ENCODE measurements at places on chromosomes 12 and 14.

- no peak for DNase-seq
Observed at GRCh38 chr12:49947593-49948226, 2.8 kb upstream of the AQP2 start.

DNA sequence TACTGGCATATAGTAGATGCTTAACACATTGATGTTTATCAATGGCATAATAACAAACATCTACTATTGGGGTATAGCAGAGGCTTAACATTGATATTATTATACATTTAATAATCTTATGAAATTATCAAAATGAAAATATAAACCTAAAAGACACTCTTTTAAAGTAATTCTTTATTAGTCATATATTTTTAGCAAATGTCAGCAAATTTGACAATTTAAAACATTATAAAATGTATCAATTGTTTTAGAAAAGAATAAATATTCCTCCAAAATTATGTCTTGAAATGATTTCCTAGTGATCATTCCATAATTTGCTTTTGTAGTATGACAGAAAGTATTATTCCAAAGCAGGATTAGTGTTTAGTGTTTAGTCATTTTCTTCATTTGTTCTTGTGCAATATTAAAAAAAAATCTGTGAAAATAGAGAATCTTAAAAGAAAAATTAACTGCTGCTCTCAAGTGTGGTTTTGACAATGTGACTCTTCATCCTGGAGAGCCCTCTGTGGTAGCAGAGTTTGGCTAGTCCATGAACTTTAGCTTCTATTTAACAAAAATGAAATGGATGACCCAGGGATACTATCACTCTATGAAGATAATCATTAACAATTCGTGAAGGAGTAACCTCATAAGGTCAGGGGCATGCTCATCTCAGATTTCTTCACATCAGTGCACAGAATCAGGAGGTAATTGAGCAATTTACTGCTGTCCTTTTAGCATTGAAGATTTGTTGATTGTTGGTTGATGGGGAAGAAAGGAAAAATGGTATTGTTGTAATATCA lies 1018.5 kb downstream of the LRFN5 start:
- DNase-seq: no peak

DNA sequence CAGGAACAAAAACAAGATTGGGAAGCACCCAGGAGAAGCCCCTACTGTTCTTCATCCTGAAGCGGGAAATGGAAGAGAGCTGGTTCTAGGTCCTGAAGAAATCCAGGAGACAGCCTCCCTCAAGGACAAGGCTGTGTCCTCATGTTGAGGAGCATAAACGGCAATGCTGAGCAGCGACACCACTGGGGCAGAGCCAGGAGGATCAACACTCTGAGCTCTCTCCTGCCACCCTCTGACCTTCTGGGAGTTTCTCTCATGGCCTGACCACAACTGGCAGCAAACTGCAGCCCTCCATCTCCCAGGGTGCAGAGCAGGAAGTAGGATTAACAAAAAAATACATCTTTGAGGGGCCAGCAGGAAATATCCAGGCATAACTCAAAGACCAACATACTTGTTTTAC lies 1292.2 kb upstream of the TMEM132C start:
- no peak for DNase-seq

- no peak for DNase-seq
Observed at GRCh38 chr12:47377414-47378221, 297.9 kb upstream of the AMIGO2 start.

- no peak for DNase-seq
Observed at GRCh38 chr12:19852100-19852855, 413.0 kb downstream of the AEBP2 start.

GRCh38 chr12:24025153-24025798 lies 75.8 kb upstream of the SOX5 start:
- DNase-seq: no peak

DNA sequence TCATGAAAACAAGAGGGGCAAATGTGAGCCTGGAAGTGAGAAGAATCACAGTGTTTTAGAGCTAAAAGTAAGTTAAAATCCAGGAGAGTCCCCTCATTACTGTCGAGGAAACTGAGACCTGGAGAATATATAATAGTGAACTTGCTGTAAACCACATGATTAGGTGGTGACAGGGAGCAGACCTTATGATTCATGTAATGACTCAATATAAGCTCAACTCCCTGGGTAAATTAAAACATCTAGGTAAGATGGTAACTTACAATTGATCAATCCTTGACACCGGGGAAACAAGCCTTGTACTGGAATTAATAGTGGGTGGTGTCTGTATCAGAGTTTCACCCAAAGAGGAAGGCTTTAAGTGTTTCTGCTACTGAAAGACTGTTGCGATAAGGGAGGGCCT lies 269.3 kb downstream of the SNAPC1 start:
- DNase-seq: no peak

- DNase-seq: no peak
Observed at GRCh38 chr12:115973968-115974724, 303.3 kb downstream of the MED13L start.

DNA sequence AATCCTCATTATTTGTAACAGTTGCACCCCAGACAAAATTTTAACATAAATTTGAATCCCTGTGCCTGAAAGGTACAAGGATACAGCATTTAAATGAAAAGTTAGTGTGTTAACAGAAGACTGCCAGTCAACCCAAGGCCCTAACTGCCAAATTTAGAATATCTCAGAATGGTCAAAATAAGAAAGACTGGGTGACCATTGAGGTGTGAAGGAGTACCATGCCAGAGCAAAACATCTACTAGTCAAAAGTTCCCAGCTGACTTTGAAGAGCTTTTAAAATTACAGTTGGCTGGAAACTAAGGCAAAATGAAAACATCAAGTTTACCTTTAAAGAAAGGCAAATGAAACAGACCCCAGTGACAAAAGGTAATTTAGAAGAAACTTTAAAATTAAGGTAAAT lies 18.4 kb downstream of the SAV1 start:
- DNase-seq: no peak

GRCh38 chr12:81083018-81083417 lies 5.1 kb downstream of the ACSS3 start:
- DNase-seq: no peak

DNA sequence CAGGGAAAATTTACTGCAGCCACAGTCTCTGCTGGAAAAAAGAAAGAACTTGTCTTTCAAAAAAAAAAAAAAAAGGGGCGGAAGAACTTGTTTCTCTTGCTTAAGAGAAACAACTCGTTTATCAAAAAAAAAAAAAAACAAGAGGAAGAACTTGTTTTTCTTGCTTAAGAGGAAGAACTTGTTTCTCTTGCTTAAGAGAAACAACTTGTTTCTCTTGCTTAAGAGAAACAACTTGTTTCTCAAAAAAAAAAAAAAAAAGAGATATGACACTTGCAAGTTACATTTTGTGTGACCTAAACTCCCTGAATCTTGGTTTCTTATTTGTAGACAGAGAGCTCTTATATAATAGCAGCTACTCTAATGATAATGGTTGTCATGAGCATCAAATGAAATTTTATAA lies 44.7 kb upstream of the USP15 start:
- DNase-seq: no peak

DNA sequence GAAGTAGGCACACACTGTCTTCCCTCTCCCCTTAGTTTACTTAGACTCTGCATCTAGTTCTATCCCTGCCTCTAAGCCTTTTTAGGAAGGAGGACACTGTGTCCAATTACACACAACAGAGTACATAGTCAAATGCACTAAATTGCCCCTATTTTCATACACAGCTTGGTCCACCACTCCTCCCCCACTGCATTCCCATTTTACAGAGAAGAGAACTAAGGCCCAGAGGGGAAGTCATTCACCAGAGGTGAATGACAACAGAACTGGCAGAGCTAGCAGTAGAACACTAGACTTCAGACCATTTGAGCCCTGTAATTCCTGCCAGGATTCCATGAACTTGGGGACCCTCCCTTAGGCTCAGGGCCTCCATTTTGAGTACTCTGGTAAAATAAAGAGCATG lies 1.1 kb upstream of the JPH4 start:
- DNase-seq: no peak

DNA sequence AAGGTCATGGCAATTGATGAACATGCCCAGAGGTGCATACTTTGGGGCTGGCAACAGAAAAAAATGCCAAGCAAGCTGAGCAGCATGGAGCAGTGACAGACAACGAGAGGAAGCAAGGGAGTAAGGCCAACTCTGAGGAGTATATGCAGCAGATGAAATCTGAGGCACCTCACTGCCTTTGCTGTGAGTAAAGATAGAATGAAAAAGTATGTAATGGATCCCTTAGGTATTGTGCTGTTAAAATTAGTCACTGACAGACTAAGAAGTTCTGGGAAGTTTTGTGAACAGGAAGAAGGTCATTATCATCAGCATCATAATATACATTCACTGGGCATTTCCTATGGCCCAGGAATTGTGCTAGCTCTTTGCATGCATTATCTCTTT lies 269.9 kb downstream of the DUSP6 start:
- no peak for DNase-seq

GRCh38 chr14:25570483-25570882 lies 520.5 kb upstream of the STXBP6 start:
- no peak for DNase-seq

DNA sequence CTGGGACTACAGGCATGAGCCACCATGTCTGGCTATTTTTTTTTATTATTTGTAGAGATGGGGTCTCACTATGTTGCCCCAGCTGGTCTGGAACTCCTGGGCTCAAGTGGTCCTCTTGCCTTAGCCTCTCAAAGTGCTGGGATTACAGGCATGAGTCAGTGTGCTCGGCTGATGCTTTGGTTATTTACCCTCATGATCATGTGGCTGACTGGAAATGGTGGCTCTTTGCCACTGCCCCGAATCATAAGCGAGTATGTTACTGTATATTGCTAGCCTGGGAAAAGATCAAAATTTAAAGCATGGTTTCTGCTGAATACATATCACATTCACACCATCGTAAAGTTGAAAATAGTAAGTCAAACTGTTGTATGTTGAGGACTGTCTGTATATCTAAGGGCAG lies 101.1 kb downstream of the RGS6 start:
- no peak for DNase-seq

Data from effector CD8-positive, alpha-beta T cell (primary cell).